ENCODE measurements at places on chromosomes 1 and 21.

DNA sequence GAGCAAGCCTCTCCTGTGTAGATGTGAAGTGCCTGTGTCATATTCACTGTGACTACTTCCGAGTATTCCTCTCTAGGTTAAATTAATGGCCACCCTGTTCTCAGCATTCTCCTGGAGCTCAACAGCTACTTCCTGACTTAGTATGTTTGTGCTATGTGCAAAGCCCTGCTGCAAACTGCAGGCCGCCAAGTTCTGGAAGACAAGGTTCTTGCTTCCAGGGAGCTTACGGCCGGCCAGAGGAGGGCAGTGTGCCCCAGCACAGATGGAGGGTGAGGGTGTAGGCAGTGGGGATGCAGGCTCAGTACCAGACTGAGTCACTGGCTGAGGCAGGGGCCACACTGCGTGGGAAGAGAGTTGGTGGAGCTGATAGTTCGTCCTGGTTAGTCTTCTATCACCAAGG, 43.2 kb downstream of the ELK4 start:
- DNase-seq = no peak

GRCh38 chr1:113153116-113153803, 80.3 kb downstream of the LRIG2 start:
- DNase-seq = no peak

DNA sequence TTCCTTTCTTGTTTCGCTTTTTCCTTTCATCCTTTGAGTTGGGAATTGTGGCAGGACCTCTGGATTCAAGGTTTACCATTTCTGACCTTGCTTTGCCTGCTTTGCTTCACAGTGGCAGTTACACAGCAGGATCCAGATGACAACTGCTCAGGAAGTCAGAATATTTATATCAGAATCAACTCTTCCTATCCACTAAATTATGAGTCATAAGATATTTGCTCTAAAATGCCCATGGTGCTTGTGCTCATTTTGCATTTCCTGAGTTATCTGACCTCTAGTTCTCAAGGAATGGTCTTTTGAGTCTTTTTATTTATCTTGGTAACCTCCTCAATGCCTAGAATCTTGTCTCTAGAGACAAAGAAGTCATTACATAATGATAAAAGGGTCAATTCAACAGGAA, 290.8 kb downstream of the LRRC7 start:
- no peak for DNase-seq

GRCh38 chr1:6110326-6110725, 64.6 kb downstream of the KCNAB2 start:
- DNase-seq = no peak

DNA sequence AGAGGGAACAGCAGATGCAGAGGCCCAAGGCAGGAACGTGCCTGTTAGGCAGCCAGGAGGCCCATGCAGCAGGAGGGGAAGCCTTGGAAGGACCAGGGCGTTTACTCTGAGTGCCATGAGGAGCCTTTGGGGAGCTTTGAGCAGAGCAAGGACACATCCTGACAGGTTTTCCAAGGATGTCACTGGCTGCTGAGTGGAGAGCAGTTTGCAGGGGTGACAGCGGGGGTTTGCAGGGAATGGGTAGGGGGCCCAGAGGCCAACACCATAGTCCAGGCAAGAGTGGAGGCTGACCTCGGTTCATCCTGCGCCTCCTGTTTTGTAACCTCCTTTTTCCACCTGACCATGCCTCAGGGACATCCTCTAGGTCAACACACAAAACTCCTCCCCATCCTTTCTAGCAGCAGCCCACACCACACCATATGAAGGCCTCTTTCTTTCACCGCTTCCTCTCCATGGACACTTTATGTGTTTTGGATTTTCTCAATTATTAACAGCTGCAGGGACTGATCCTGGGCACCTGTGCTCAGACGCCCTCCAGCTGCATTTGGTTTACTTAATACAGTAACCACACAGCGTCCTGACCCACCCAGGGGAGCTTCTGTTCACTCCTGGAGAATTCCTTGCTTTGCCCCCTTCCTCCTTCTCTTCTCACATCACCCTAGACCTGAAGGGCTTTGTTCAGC, 528.5 kb downstream of the MATN1 start:
- no peak for DNase-seq

- no peak for DNase-seq
These were observed 410.6 kb upstream of the VAMP3 start for GRCh38 chr1:7360526-7360925.

All from activated T-helper 1 cell treated with anti-CD3 and anti-CD28 coated beads, Interleukin-2, amount 50 U/mL, for 16 hours (primary cell).